Thoracic aorta (tissue), 2 donors: ENCODE measurements at places on chromosomes 13 and 19. TPM values are rescaled to one million over a fixed set of nuclear protein-coding genes. Genes with fewer than 3 reads are reported as not detected.

DNA sequence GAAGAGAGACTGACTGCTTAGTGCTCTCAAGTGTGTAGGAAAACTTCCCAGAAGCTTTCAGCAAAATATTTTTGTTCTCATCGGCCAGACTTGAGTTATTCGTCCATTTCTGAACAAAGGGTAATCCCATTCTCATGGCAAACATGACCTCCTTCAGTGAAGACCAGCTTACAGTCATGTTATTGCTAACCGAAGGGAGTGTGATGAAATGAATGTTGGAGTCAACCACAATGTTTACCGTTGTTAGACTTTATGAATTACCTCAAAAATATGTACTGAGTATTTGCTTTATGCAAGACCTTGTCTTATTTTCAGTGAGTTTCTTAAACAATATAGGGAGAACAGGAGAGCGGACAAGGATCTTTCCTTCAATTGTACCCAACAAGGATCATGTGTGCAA lies 228.6 kb downstream of the LMO7 start:
- DNase-seq, result no peak

DNA sequence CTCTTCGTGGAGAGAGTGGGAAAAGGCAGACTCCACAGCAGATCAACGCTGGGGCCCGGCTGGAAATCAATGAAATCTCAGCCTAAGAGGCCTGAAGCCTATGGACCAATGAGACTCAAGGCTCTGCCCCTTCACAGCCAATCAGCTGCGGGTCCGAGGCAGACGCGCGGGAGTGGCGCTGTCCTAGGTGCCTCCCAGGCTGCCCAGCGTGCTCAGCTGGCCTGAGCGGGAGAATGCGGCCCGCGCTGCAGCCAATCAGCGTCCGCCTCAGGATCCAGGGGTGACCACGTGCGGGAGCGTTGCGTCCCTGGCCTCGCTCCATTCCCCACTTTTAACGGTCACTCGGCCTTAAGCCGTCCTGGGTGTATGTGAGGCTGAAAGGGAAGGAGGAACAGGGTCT lies at the start of gene ZBTB32:
Gene ZBTB32, plus strand, starts transcription at position 341 of the 400 bp plus-strand sequence. CDS start 10,069 bp downstream, outside the sequence.
- no peak for DNase-seq

- DNase-seq, result no peak
Observed at GRCh38 chr19:48945415-48945814, 9.3 kb upstream of the BAX start.

- no peak for DNase-seq
Observed at GRCh38 chr19:31350693-31351055, 1.4 kb upstream of the TSHZ3 start.

- DNase-seq, result no peak
Observed at GRCh38 chr19:41872775-41873647, 4.1 kb upstream of the CD79A start.

DNA sequence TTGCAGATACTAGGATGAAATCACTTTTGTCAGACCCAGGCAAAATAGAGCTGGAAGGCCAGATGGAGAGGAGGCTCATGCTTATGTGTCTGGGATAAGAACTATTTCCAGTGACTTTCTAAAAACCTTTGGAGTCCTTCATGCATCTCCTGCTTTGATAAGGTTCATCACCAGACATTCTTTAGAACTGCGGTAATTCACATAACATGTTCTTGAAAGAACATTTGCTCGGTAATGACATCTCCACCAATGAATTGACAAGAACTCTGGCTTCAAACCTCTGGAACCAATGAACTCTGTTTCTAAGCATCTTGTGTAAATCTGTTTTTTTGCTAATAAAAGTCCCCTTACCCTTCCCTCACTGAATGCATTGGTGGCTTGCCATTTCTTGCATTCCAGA lies 112.0 kb upstream of the KL start:
- no peak for DNase-seq

- no peak for DNase-seq
Observed at GRCh38 chr19:51921949-51922348, 5.3 kb upstream of the ZNF613 start.

- no peak for DNase-seq
Observed at GRCh38 chr19:58354478-58355030, 1.3 kb upstream of the A1BG start.

DNA sequence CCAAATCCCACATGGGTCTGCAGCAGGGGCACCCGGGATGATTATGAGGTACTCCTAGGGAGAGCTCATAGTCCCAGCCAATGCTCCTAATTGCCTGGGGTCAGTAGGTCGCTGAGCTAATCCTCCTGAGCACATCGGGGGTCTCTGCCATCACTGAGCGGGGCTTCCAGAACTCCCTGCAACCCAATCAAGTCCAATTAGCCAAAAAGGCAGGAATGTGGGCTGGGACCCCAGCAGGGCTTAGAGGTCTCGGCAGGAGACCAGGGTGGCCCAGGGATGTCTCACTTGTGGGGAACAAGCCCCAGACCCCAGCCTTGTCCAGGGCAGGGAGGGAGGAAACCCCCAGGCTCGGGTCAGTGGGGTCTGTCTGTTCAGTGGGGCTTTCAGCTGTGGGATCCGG lies 17.1 kb upstream of the CPAMD8 start:
- no peak for DNase-seq

GRCh38 chr13:44153496-44153895 lies 220.1 kb upstream of the SERP2 start:
- DNase-seq, result no peak

GRCh38 chr13:112671359-112671758 lies 18.5 kb upstream of the ATP11A start:
- no peak for DNase-seq

GRCh38 chr19:23314505-23315251 lies 64.5 kb upstream of the ZNF724 start:
- no peak for DNase-seq

GRCh38 chr13:47904891-47905290 lies 96.2 kb downstream of the SUCLA2 start:
- DNase-seq, result no peak

DNA sequence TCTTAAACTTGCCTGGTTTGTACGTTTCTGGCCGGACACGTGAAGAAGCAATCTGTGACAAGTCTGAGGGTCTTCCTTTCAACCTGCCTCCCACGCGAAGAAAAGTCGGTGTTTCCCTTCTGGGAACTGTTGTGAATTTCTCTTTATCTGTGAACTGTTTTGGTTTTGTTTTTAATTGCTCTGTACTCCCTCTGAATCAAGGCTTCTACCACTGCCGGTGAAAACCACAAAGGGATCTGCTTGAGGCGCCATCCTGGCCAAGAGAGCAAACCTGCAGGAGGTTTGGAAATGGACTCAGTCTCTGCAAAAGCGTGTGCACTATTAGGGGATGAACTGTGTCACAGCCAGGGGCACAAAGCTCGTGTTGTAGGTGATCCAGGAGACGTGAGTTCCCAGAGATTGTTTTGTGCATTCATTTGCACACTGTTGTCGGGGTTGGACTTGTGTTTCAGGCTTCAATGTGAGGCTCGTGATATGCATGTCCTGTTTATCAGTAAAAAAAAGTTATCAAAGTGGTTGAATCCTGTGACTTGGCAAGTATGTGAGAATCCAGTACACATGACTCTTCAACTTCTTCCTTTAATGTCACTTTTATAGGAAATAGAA lies 9.7 kb downstream of the SIGLEC8 start:
- no peak for DNase-seq

DNA sequence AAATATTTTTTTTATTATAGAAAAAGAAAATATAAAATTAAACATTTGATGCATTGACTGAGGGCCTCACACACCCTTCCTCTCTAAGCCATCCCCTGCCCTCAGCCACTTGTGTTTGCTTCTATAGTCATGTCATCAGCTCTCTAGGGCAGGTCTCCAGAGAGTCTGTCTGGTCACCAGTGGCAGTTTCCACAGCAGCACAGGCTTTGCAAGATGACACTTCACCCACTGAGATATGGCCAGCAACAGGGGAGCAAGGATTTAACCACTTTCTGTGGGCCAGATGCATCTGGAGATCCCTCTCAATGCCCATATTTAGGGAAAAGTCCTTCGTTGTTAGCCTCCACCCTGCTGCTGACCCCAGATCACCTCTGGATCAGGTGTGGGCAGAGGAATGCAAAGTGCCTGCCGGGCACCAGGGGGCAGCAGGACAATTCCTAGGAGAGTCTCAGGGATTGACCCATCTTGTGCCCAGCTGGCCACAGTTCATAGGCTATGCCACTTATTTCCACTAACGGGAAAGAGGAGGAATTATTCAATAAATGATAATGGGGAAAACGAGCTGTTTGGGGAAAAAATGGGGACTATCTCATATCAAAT lies 4.8 kb downstream of the ABCC4 start:
- DNase-seq, result no peak

GRCh38 chr19:4373601-4374497 lies 26.5 kb downstream of the SH3GL1 start:
- no peak for DNase-seq

DNA sequence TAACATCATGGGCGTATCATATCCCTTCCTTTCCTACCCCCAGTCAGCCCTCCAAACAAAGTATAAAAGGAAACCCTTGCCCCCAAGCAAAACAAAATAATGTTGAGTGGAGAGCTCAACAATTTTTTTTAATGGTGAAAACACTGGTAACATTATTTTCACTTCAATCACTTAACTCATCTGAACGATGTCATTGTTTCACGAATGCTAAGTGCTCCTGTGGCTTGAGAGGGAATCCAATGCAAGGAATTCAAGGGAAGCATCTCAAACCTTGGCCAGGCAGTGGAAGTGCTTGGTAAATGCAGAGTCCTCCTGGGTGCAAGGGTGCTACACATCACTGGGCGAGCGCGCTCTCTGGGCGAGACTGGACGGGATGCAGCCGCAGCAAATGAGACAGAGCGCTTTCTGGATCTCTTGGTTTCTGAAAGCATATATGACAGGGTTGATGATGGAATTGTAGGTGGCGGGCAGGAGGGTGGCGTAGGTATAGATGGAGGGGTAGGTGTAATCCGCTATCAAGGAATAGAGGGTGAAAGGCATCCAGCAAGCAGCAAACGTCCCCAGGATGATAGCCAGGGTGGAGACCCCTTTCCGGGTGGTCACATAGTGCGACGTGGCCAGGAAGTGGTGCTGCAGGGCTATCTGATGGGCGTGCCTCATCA lies 2.0 kb downstream of the GPR12 start:
- DNase-seq, result no peak

- DNase-seq, result no peak
Observed at GRCh38 chr19:1744822-1745563, 8.3 kb upstream of the ONECUT3 start.

DNA sequence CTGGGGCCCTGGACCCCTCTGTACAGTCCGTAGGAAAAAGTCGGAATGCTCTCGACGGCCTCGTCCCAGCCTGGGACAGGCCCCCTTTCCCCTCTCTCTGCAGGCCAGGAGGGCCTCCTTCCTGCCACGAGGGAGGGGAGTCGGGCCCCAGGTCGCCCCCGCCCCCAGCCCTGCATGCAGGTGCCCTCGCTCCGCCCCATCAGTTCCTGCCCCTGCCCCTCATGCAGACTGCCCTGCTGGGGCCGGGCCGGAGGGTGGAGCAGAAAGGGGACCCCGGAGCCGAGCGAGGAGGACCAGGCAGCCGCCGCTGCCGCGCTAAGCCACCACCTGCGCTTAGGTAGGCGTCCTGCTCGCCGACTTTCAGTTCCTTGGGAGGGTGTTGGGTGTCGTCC lies 7.3 kb downstream of the LYL1 start:
- no peak for DNase-seq

RETN gene
- not detected for total RNA-seq

AXL gene
- total RNA-seq, result 138 TPM

COLGALT1 gene
- total RNA-seq, result 94.1 TPM

EFNB2 gene
- 45.2 TPM for total RNA-seq

ENOX1 gene
- 2.3 TPM for total RNA-seq

PLK5 gene
- not detected for total RNA-seq
